Lower lobe of right lung (tissue), 2 donors: ENCODE measurements at places on chromosomes 6 and 20. TPM values are rescaled to one million over a fixed set of nuclear protein-coding genes. Genes with fewer than 3 reads are reported as not detected.

DNA sequence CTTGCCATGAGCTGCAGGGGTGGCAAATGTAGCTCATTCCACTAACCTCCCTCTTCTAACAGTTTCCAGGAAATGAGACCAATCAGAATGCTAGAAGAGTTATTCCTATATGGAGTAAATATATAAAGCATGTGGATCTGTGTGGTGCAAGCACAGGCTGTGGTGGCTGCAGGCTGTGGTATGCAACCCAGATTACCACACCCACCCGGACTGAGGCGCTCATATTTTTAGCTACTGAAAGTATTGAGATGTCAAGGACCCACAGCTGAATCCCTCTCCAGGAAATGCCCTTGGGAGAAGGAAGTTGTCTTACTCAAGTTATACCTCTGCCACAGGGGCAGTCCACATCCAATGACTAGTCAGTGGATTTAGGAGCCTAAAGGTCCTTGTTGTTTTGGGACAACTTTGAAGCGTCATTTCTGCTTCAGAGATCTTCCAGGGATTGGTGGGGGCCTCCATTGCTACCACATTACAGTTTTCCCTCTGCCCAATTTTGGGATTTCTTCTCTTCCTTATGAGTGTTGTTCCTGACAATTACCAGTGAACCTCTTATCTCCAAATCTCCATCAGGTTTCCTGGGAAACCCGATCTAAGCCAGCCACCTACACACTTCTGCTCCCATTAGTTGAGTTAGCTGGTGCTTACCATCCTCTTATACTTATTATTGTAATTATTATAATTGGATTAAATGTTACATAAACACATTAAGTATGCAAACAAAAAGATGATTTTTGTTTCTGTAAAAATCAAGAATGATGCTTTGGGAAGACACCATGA, 12.1 kb upstream of the REPS1 start:
- H3K27me3 ChIP-seq = no peaks in the 10 kb centered on the region
- H3K4me3 ChIP-seq = no peak overlapping the region
- H3K27ac ChIP-seq = no peak overlapping the region
- no peaks in the 10 kb centered on the region for H3K4me1 ChIP-seq

- H3K27me3 ChIP-seq = no peaks in the 10 kb centered on the region
- no peak for DNase-seq
- H3K27ac ChIP-seq = no peak overlapping the region
- peaks cover 7% of the 10 kb centered on the region for H3K4me1 ChIP-seq
- no peaks in the 10 kb centered on the region for H3K36me3 ChIP-seq
Measured at GRCh38 chr6:18117136-18117535, 5.3 kb downstream of the NHLRC1 start.

DNA sequence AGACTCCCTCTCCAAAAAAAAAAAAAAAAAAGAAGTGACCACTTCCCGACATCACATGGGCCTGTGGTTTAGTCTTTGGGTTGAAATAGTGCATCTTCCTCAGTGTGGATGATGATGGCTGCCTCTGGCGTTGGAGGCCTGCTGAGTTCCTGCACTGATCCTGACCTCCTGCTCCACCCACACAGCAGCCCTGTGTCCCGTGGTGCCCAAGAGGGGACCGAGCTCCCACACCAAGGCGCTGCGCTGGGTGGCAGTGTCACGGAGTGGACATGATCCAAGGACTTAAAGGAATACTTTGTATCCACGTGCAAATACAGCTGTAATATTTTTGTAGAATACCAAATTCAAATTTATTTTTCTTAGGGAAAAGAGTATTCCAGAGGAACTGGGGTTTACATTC, 109.2 kb upstream of the PHACTR3 start:
- H3K27me3 ChIP-seq = peaks cover 24% of the 10 kb centered on the region
- no peaks in the 10 kb centered on the region for H3K36me3 ChIP-seq
- no peak for DNase-seq
- no peak overlapping the region for H3K4me3 ChIP-seq
- no peaks in the 10 kb centered on the region for H3K4me1 ChIP-seq

GRCh38 chr6:93474733-93475179, 55.4 kb upstream of the EPHA7 start:
- H3K27ac ChIP-seq = no peak overlapping the region
- DNase-seq = no peak
- H3K4me3 ChIP-seq = no peak overlapping the region
- no peaks in the 10 kb centered on the region for H3K27me3 ChIP-seq

DNA sequence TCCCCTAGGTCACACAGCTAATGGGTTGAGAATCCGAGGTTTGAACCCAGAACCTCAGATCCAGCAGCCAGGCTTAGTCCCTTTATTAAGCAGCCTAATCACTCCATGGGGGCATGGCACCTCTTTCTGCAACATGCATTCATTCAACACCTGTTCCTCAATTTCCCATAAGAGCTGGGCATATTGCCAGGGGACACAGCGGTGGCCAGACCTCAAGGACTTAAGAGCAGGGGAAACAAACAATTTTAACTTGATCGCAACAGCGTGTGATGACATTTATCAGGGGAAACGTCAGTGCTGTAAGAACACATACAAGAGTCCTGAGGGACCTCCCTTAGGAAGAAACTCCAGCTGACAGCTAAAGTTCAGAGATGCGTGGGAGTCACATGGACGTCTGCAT, 267.4 kb upstream of the CDH4 start:
- no peaks in the 10 kb centered on the region for H3K36me3 ChIP-seq
- no peaks in the 10 kb centered on the region for H3K4me1 ChIP-seq
- no peak overlapping the region for H3K4me3 ChIP-seq
- no peak overlapping the region for H3K27ac ChIP-seq

GRCh38 chr6:38720295-38720694, 5.2 kb downstream of the DNAH8 start:
- H3K27me3 ChIP-seq = peaks cover 10% of the 10 kb centered on the region
- peaks cover 1% of the 10 kb centered on the region for H3K4me1 ChIP-seq
- DNase-seq = no peak
- H3K4me3 ChIP-seq = no peak overlapping the region

DNA sequence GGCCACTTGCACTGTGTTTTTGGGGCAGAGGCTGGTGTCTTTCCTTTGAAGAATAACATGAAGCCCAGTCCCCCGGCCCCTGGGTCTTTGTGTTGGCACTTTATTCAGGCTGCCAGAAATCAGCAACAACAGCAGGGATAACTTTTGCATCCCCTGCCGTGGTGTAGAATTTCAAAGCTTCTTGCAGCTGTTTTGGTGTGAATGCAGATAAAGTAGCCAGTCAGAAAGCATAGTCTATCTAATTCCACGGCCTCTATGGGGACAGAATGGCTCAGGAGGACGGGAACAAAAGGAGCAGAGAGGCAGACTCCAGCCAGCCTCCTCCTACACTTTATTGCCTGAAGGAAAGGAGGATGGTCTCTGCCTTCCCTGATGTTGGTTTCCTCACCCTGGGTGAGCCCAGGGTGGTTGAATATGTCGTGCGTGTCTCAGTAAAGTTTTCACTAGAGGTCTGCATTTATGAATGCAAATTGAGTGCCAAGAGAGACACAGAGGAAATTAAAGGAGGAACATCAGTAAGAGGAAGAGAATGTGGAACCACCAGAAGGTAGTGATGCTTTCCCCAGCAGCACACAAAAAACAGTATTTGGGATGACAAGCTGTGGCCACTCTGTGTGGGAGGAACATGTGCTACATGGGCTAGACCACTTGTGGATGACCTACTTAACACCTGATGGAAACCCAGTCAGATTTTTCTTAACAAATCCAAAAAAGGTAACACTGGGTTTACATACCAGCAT, 125.9 kb upstream of the TRAF3IP2 start:
- no peaks in the 10 kb centered on the region for H3K36me3 ChIP-seq
- DNase-seq = no peak
- H3K27ac ChIP-seq = peak overlapping the region; percentile 31
- H3K4me1 ChIP-seq = peaks cover 24% of the 10 kb centered on the region

GRCh38 chr6:129966125-129966524, 52.3 kb upstream of the L3MBTL3 start:
- no peaks in the 10 kb centered on the region for H3K36me3 ChIP-seq
- no peak overlapping the region for H3K27ac ChIP-seq
- H3K27me3 ChIP-seq = peaks cover 4% of the 10 kb centered on the region
- no peak overlapping the region for H3K4me3 ChIP-seq
- H3K4me1 ChIP-seq = no peaks in the 10 kb centered on the region

MAP7 gene
- 18.3 TPM for total RNA-seq

DNA sequence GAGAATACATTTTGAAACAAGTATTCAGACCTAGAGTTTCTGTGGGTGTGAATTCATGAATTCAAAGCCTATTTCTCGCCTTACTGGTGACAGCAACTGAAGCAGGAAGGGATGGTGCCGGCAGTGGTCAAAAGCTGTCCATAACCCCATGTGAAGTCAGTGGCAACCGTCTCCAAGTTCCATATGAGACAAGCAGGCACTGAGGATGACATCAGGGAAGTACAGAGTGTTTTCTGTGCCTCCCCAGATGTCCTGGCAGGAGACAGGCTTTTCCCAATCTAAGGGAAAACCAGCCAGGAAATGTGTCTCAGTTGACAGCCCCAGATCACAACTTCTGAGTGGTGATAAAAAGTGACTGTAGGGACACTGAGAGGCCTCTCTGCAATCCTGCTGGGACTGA, 66.6 kb downstream of the HIVEP2 start:
- H3K4me1 ChIP-seq = peaks cover 4% of the 10 kb centered on the region
- no peak for DNase-seq
- H3K36me3 ChIP-seq = no peaks in the 10 kb centered on the region
- no peak overlapping the region for H3K4me3 ChIP-seq
- no peaks in the 10 kb centered on the region for H3K27me3 ChIP-seq
- H3K27ac ChIP-seq = no peak overlapping the region

MAN1A1 gene
- 78.0 TPM for total RNA-seq

DNA sequence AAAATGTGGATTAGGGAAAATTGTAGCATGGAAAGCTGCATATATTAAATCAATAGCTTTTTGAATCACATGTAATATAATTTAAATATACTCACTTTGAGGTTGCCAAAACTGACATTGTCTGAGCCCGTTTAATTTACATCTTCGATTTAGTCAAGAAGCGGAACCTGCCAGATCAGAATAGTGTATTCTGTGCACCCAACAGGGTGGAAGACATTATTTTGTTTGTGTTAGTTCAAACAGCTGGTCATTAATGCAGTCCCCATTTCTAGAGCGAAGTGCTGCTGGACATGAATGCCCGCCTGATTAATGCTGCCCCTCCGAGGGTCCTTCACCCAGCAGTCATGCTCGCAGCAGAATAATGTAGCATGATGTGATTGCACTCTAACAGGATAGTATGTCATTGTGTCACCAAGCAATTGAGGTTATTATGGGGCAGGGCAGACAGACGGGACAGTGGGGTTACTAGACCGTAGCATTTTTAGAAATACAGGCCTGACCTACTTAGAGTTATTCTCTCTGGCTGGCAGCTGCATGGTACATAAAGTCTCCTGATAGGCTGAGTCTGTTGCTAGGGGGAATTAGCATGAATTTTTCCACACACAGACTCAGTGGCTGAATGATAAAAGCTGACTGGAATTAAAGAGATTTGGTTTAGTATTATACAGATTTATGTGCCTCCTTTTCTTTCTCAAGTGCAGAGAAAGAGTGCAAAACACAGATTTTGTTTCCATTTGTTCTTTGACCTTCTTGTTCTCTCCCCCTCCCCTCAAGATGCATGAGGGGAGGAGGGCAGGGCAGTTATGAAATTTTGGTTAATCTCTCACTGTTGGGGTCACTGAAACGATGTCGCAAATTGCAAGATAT, 147.1 kb downstream of the PRL start:
- no peak for DNase-seq
- peaks cover 33% of the 10 kb centered on the region for H3K4me1 ChIP-seq
- no peak overlapping the region for H3K4me3 ChIP-seq

DNA sequence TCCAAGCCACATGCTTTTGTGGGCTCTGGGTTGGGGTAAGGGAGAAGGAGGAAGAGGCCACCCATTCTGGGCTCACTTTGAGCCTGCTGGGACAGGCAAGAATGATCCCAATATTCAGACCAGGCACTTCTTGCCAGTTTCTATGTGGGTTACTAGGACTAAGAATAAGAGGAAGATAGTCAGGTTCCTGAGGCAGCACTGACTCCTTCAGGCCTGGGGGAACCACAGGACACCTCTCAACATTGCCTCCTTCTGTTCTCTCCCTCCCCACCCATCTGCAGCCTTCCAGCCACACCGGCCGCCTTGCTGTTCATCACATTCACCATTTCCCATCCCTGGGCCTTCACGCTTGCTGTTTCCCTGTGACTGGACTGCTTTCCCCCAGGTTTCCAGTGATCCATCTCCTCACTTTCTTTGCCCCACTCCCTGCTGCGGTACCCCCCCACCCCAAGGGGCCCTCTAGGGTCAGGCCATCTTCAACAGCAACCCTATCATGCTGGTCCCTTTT, 69.2 kb upstream of the SIRPA start:
- no peak overlapping the region for H3K27ac ChIP-seq
- H3K36me3 ChIP-seq = no peaks in the 10 kb centered on the region
- H3K27me3 ChIP-seq = peaks cover 10% of the 10 kb centered on the region
- DNase-seq = no peak
- no peak overlapping the region for H3K4me3 ChIP-seq

UBE2C gene
- 3.5 TPM for total RNA-seq

POM121L2 gene
- not detected for total RNA-seq

GRCh38 chr6:66481216-66481615, 774.2 kb upstream of the EYS start:
- no peaks in the 10 kb centered on the region for H3K27me3 ChIP-seq
- DNase-seq = no peak
- H3K4me1 ChIP-seq = no peaks in the 10 kb centered on the region
- no peak overlapping the region for H3K4me3 ChIP-seq
- no peaks in the 10 kb centered on the region for H3K36me3 ChIP-seq

KLC4 gene
- total RNA-seq = 45.2 TPM

GRCh38 chr6:139395891-139396301, 21.4 kb upstream of the CITED2 start:
- H3K4me3 ChIP-seq = no peak overlapping the region
- H3K36me3 ChIP-seq = no peaks in the 10 kb centered on the region
- H3K27ac ChIP-seq = no peak overlapping the region
- no peak for DNase-seq
- H3K4me1 ChIP-seq = no peaks in the 10 kb centered on the region
- H3K27me3 ChIP-seq = no peaks in the 10 kb centered on the region

SALL4 gene
- 0.09 TPM for total RNA-seq

DNA sequence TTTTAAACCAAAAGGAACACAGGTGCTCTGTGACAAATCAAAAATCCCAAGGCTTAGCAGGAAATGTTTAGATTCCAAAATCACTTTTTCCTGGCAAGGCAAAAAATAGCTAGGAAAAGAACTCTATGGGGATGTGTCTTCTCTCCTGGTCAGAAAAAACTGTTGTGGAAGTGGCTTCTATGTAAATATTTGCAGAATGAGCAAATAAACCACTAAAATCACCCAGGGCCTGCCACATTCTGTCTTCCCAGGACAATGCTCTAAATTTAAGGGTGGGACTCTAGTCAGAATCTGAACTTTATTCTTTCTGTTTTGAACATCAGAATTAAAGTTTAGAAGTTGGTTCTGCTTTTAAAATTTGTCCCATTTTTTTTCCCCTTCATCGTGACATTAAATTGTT, 29.3 kb downstream of the GCM1 start:
- H3K4me3 ChIP-seq = no peak overlapping the region
- no peaks in the 10 kb centered on the region for H3K27me3 ChIP-seq
- no peaks in the 10 kb centered on the region for H3K4me1 ChIP-seq
- no peaks in the 10 kb centered on the region for H3K36me3 ChIP-seq

- H3K4me3 ChIP-seq = no peak overlapping the region
- H3K27ac ChIP-seq = no peak overlapping the region
- no peak for DNase-seq
- peaks cover 11% of the 10 kb centered on the region for H3K4me1 ChIP-seq
- H3K36me3 ChIP-seq = no peaks in the 10 kb centered on the region
- H3K27me3 ChIP-seq = no peaks in the 10 kb centered on the region
Measured at GRCh38 chr20:37703035-37703845, 9.4 kb downstream of the CTNNBL1 start.

C2 gene
- total RNA-seq = 311 TPM

- no peaks in the 10 kb centered on the region for H3K27me3 ChIP-seq
- peaks cover 36% of the 10 kb centered on the region for H3K4me1 ChIP-seq
- no peak for DNase-seq
- H3K36me3 ChIP-seq = peaks cover 43% of the 10 kb centered on the region
- peak overlapping the region; percentile 98 for H3K27ac ChIP-seq
Measured at GRCh38 chr6:28922821-28923317, 916 bp downstream of the TRIM27 start.
